ENCODE measurements at places on chromosomes 1 and 21.

DNA sequence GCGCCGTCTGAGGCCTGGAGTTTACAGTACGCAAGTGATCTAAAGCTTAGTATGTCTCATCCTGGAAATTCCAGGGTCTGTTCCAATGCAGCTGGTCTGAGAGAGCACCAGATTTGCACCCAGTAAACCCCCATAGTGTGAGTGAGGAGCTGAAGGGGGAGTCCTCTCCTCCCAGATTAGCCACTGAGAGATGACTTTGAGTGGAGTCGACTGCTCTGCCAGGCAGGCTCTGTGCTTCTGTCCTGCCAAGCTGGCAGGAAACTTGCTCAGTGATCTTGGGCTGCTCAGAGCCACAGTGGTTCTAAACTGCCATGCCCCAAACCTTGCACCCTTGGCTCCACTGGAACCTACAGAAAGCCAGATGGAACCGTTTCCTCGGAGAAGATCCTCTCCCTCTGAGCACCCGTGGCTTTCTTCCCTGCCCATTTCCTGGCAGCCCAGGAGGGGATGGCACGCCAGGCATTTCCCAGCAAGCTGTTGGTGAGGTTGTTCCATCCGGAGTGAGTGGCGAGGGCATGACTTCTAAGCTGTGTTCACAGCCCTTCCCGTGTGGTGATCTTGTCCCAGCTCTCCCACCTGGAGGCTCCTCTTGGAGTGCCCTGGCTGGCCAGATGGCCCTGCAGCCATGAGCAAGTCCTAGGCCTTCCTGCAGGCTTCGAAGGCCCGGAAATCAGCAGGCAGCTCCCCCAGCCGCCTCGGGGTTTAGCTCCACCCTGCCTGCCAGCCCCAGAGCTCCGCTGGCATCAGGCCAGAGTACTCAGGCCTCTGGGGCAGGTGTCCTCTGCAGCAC lies 125.9 kb upstream of the VAMP3 start:
- DNase-seq = no peak

DNA sequence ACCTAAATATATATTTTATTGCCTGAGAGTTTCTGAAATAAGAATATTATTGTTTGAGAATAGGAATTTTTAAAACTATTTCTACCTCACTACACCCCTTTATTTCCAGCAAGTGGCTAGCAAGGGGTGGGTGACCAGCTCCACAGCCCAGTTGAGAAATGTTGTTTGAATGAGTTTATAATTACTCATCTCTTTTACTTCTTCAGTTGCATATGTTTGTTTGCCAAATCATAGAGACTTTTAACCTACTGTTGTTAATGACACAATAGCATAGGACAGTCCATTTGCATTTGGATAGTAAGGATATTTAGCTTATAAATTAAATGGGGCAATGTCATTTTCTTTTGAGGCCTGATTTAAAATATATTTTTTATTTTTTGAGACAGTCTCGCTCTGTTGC lies 127.8 kb downstream of the NRDC start:
- no peak for DNase-seq

GRCh38 chr1:84907095-84907827 lies 14.3 kb upstream of the LPAR3 start:
- no peak for DNase-seq

DNA sequence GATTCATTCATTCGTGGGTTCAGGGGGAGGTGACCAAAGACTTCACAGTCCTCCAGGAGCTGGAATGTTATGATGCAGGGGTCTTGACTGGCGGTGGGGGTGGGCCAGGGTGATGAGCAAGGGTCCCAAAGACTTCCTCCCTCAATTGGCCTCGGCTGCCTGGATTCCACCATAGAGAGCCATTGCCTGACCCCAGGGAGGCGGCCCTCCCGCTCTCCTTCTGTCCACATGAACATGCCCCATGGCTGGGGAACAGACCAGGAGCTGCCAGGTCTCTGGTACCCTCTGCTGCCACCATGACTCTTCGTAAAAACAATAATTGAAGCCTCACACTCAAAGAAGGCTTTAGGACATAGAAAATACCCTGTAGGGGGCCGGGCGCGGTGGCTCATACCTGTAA lies 102.5 kb upstream of the CASZ1 start:
- no peak for DNase-seq

- DNase-seq = no peak
Measured at GRCh38 chr1:234526922-234527321, 47.9 kb upstream of the TARBP1 start.

DNA sequence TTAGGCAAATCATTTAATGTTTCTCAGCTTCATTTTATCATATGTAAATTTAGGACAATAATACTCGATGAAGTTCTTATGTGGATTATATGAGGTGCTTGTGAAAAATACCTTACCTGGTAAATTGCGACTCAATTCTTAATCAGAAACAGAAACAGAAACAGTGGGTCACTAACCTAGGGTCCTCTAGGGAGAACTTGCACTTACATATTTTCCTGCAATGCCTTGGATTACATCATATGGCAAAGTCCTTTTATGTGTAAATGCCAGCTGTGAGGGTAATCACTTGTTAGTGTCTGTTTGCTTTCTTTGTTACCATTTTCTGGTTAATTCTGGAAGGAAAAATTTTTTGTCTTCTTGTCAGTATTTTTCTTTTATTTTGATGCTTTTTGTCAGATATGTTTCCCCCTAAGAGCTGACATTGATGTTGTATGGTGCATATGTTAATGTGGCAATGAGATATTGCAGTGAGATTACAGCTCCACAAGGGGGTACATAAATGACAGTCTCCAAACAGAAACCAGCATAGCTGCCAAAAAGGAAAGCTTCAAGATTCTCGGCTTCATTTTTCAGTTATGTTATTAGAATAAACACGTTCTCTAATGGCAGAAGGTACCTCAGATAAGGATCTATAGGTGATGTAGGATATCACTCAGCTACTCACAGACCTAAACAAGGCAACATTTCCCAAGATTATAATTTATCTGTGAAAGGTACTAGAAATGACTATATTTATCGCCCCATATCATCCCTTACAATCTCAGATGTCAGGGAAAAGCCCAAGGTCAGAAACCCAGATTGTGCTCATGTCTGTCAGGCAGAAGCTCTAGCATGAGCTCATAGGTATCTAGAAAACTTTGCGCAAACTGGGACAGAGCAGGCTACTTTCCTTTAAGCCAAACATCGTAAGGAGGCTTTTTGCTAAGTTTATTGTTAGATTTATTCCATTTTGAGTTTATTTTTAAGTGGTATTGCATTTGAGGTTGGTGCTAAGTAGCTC lies 119.9 kb downstream of the FASLG start:
- no peak for DNase-seq

- DNase-seq = no peak
Measured at GRCh38 chr1:208339911-208340310, 95.7 kb upstream of the PLXNA2 start.

DNA sequence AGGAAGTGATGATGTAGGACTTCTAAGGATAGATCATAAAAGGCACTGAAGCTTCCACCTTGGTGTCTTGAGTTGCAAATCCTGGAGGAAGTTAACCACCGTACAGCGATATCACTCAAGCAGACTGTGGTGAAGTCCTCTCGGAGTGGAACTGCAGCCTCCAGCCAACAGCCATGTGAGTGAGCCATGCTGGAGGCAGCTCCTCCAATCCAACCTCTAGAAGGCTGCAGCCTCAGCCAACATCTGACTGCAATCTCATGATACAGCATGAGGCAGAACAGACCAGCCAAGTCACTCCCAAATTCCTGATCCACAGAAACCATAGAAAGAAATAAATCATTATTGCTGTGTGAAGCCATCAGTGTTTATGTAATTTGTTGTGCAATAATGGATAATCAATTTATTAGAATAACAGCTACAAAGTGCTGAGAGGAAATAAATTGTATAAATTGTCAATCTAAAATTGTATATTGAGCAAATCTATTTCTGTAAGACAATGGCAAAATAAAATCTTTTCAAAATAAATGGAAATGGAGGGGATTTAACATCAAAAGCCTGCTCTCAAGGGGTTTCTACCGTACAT lies 65.0 kb downstream of the PRSS38 start:
- DNase-seq = no peak

DNA sequence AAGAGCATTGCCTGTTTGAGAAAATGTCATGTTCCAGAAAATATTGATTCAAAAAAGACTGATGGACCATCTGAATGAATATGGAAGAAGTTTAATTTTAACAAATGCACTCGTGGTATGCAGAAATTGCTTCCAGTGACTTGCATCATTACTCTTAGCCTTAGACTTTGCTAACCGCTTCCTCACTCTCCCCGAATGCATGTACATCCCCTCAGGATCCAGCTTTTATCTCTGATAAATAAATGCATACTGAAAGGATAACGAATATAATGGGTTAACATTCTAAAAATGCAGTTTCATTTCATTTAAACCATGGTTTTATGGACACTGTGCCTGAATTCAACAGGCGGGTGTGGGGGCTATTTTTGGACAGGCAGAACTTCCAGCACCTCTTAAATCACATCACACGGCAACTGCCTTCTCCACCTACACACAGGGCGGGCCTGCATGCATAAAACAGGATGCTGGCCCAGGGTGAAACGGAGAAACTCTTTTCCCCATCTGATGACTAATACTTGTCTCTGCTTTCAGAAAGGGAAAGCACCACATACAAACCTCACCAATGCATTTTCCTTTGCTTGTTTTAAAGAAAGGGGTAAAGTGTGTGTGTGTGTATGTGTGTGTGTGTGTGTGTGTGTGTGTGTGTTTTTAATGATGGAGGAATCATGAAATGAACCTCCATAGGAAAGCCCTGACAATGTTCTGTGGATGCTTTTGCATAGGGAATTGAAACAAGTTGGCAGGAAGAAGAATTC lies 48.7 kb downstream of the SPAG17 start:
- peak; percentile 14 for DNase-seq

DNA sequence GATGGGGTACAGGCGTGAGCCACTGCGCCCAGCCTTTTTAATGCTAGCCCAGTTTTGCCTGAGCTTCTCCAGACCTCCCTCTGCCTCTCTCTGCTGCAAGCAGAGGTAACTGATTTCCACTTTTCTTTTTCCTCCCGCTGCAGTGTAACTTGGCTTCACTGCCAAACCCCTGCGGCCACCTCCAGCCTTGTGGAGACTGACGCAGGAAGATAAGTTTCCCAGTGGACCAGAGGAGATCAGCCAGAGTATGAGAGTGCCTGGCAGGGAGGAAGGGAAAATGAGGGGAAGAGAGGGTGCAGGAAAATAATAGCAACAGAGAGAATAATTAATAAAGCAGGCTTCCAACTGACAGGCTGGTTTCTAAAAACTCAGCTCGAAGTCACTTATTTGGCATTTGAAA lies 143.7 kb downstream of the PCNX2 start:
- DNase-seq = no peak

DNA sequence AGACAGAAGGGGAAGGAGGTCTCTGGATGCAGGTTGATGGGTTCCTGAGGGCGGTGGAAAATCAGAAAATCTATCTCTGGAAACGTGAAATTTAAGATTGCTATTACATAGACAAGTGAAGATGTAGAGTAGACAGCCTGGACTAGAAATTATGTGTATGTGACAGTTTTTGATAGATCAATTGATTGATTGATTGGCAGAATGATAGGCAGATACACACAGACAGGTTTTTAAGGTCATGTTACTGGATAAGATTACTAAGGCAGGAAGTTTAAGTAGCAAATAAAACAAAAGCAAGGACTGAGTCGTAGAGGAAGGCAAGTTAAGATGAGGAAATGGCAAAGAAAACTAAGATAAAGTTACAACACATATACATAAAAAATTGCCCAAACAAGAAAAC lies 124.7 kb downstream of the RGS21 start:
- no peak for DNase-seq

DNA sequence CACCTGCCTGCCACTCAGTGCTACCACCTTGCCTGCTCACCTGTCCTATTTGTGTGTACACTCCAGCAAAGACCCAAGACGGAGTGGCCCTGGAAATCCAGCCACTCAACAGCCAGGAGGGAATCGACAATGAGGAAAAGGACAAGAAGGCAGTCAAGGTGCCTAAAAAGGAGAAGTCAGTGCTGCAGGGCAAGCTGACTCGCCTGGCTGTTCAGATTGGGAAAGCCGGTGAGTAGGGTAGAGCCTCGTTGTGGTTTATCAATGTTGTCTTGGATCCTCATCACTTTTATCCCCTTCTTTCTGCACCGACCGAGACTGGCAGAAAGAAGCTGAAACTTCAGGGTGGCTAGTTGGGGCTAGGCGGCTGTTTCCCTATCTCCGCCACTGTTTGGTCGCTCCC lies 61.4 kb upstream of the LAX1 start:
- DNase-seq = no peak

DNA sequence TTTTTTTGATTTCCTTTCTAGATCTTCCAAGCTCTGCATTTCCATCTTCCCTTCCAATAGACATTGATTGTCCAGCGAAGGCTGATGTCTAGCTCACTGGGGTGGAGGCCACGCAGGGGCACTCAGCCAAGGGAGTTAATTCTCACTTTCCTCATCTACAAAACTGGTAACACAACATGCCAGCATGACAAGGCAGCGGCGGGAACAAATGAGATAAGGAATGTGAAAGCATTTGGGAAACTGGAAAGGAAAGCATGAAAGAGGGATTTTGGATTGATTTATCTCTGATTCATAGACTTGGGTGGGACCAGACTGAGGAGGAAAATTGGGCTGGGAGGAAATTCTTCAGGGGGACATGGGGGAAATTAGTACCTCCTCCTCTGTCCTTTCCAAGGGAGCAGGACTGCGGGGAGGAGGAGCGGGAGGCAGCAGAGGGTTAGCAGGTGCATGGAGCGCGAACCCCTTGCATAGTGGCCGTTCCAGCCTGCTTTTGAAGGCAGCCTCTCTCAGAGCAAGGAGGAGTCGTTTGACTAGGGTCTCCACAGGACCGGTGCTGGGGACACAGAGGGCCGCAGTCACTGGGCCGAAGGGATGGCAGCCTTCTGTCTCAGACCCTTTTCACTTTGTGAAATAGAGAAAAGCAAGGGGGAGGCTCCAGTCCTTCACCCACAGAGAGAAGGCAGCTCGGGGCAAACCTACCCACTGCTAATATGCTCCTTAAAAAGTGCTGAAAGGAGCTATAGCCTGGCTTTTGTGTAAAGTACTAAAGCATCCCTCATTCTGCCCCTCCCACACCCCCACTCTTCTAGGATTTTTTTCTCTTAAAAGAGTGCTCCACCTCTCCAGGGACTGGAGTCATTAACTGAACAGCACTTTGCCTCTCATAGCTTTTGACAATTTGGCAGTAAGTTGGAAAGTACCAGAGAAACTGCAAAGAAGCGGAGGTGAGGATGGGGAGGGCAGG lies 89.2 kb downstream of the PLXNA2 start:
- no peak for DNase-seq

GRCh38 chr1:39525366-39526165 lies 34.1 kb downstream of the BMP8A start:
- no peak for DNase-seq

GRCh38 chr21:32587651-32588050 lies 2.3 kb upstream of the TCP10L start:
- no peak for DNase-seq

- no peak for DNase-seq
Measured at GRCh38 chr1:187374742-187375141, 546.0 kb downstream of the PLA2G4A start.

GRCh38 chr1:30291526-30291925 lies 431.9 kb downstream of the MATN1 start:
- no peak for DNase-seq
